ENCODE measurements at places on chromosomes 6 and 20. TPM values are rescaled to one million over a fixed set of nuclear protein-coding genes. Genes with fewer than 3 reads are reported as not detected.
A peak's percentile ranks its signal among the peaks of the same experiment; 100 is the strongest.

C6orf163 gene
- total RNA-seq, result 2.0 TPM

MRAP2 gene
- total RNA-seq, result not detected

- no peak for DNase-seq
These were observed 66.3 kb upstream of the DST start for GRCh38 chr6:56708810-56709597.

ZSCAN31 gene
- 0.37 TPM for total RNA-seq

- no peak for DNase-seq
These were observed 529 bp upstream of the ENPP4 start for GRCh38 chr6:46129291-46129628.

ULBP3 gene
- 1.0 TPM for total RNA-seq

DNA sequence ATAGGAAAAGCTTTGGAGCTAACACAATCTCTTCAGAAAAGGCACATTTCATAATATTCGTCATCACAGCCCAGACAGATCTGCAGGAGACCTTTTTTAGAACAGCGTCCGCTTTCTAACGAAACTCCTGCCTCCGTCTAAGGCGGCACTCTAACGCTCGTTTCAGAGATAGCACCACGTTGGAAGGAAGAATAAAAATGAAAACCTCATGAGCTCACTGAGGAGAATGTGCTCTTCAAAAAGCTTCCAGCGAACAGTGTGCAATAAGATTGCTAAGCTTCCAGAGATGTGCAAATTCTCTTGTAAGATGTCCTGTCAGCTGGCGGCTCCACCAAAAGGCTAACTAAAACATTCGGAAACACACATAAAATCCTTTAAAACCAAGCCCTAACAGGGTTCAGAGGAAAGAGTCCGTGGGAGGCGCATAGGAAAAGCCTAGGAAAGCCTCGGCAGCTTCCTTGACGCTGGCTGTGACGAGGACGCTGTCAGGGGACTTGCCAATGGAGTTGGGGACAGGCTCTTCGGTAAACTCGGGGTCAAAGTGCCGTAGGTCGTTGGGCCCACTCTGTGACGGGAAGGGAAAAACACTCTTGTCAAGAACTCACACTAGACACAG is 117.6 kb upstream of the SLC2A12 start:
- no peak for DNase-seq

- no peak for DNase-seq
These were observed 294.7 kb downstream of the PTPRT start for GRCh38 chr20:42895020-42895419.

WASF1 gene
- total RNA-seq, result 0.46 TPM

- no peak for DNase-seq
These were observed 214.4 kb downstream of the ZNF217 start for GRCh38 chr20:53379014-53379832.

DNA sequence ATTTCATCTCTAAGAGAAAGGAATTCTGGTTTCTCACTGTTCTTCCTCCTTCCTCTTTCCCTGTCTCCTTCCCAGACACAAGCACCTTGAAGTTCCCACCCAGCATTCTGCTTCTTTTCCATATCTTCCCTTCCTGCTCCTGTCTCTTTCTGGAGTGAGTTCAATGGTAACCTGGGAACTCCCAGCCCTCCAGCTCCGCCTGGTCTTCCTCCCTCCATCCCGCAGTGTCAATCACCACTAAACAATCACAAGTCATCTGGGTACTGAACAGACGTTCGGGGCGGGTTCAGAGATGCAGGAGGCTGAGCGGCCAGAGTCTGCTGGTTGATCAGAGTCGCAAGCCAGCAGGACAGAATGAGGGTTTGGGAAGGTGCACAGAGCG is 7.7 kb downstream of the TTBK1 start:
- no peak for DNase-seq

VNN1 gene
- total RNA-seq, result not detected

DNA sequence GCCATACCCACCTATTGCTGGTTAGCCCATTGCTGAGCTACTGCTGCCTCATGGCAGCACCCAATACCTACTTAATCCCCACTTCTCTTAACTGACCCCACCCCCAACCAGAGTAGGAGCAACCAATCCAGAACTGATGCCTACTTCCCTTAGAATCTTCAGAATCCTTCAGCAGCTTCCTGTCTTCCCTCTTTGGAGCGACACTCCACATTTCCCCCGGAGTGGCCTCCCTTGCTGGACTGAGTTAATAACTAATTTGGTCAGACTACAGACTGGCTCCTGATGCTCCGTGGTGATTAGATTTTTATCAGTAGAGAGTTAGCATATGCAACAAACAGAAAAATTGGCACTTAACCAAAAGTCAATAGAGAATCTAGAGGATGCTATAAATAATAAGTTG is 51.2 kb upstream of the UBR2 start:
- DNase-seq, result no peak

DNA sequence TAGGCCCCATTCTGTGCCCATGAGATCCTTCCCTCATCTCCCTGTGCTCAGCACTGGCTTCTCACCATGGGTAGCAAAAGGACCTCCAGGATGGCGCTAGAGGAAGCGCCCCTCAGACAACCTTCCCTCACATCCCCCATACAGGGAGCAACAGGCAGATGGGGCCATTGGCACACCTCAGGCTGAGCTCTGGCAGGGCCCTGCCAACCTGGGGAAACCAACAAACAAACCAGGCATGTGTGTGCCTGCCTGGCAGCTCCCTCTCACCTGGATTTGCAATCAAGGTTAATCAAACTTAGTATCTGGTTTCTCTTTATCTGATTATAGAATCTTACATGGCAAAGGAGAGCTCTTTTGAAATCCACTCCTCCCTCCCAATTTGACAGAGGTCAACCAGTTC is 134.9 kb downstream of the SLC23A2 start:
- no peak for DNase-seq

- no peak for DNase-seq
These were observed 169.1 kb upstream of the FUT9 start for GRCh38 chr6:95846652-95847051.

- DNase-seq, result no peak
These were observed 61.4 kb downstream of the FAM135A start for GRCh38 chr6:70474751-70475150.

- no peak for DNase-seq
These were observed 28.6 kb upstream of the SPDEF start for GRCh38 chr6:34584694-34585093.

GRCh38 chr6:2547355-2547754 is 203.4 kb downstream of the MYLK4 start:
- no peak for DNase-seq

DNA sequence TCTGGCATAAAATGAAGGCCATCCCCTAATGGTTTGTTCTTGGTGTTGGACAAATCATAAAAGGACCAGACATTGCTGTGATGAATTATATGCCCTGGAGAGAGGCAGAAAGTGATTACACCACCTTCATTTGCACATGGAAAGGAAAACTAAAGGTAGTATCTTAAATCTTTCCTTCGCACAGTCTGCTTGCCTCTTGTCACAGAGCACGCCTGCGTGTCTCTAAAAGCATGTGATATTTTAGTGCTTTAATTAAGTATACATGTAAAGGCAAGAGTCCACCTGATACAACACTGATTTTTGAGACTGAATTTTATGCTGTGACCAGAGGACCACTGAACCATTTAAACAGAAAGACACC is 28.8 kb upstream of the PLAGL1 start:
- no peak for DNase-seq

- DNase-seq, result no peak
These were observed 52.7 kb upstream of the ELMO2 start for GRCh38 chr20:46458866-46459750.

DNA sequence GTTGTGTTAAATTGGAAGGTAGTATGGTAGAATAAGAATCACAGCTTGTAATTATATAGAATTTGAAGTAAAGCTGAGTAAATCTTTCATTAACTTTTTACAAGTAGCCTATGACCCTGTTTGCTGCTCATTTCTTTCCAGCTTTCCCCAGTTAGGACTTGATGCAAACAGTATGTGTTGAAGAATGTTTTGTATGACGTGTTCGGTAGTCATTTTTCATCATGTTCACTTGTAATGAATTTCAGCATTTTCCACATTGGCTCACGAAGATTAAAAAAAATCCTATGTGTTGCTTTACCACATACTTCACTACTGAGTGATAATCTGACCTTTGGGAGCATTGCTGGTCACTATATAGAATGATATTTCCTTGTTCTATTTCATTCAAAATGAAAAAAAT is 162.4 kb downstream of the CDKAL1 start:
- no peak for DNase-seq

- DNase-seq, result peak; percentile 76
These were observed 18.6 kb downstream of the TREML2 start for GRCh38 chr6:41182069-41183034.

CPNE5 gene
- total RNA-seq, result 0.47 TPM

- no peak for DNase-seq
These were observed 236.8 kb upstream of the RREB1 start for GRCh38 chr6:6870921-6871320.

RARS2 gene
- total RNA-seq, result 28.0 TPM

GRCh38 chr6:15709651-15710269 is 46.9 kb upstream of the DTNBP1 start:
- no peak for DNase-seq

LY6G5B gene
- total RNA-seq, result 27.4 TPM

DNA sequence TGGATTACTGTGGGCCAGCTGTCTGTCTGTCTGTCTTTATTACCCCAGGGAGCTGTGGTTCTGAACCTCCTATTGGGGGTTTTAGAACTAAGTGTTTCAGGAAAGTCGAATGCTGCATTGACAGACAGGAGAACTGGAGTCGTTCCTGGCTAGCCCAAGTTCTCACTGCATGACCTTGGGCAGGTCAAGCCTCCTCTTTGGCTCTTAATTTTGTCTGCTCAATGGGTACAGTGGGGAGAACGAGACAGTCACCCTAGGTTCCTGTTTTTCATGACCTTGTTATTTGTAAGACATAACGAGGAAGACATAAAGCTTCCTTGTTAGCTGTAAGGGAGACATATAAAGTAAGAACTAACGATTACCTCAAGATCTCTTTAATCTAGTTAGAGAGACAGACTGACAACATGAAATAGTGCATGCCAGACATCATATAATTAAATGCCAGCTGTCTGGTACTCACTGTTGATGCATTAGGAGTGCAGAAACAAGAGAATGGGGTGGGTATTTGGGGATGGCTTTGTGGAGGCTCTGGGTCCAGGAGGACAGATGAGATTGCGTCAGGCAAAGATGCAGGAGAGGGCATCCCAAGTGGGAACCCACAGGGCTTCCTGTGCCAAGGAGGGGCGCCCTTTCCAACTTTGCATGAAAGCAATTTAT is 3.7 kb upstream of the CCDC167 start:
- no peak for DNase-seq

- DNase-seq, result no peak
These were observed 10.5 kb downstream of the OTOR start for GRCh38 chr20:16758454-16759180.

- peak; percentile 56 for DNase-seq
These were observed 19.7 kb downstream of the FAM217A start for GRCh38 chr6:4059115-4059777.

PDE10A gene
- total RNA-seq, result not detected

- no peak for DNase-seq
These were observed 25.6 kb downstream of the L3MBTL1 start for GRCh38 chr20:43533060-43533459.

DNA sequence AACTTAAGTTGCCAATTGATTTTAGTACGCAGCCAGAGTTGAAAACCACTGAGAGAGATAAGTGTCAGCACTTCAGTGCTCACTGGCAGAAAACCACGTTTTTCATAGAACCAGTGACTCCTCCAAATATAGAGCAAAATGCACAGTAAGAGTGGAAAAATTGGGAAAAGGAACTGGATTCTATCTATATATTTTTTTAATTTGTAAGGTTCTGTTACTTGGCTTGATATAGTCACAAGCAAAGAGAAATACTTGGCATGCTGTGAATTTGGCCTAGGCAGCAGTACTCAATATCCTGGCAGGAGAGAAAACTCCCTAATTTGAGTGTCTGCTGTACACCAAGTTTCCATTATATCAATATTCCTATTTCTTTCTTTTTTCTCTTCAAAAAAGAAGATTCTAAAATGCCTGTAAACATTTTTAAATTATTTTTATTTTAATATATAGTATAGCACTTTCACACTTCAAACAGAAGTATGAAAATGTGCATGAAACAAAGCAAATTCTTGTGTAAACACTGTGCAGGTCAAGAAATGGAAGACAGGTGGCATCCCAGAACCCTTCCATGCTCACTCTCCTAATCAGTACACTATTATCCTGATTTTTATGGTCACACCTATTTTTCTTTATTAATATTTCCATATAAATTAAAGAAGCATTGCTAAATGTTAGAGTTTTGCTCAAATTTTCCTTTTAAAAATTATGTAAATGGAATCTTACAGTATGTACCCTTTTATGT is 561.8 kb upstream of the RNF217 start:
- no peak for DNase-seq

ADIG gene
- total RNA-seq, result not detected

- no peak for DNase-seq
These were observed 4.1 kb upstream of the ABT1 start for GRCh38 chr6:26592649-26593048.

GRCh38 chr6:52551483-52552277 is 25.2 kb downstream of the TRAM2 start:
- DNase-seq, result no peak

GRCh38 chr6:56023829-56024228 is 148.4 kb upstream of the BMP5 start:
- no peak for DNase-seq

- no peak for DNase-seq
These were observed 249.7 kb upstream of the HS3ST5 start for GRCh38 chr6:114592506-114592905.

GRCh38 chr6:100269189-100269588 is 195.5 kb downstream of the SIM1 start:
- DNase-seq, result no peak

- DNase-seq, result no peak
These were observed 13.7 kb upstream of the BLCAP start for GRCh38 chr20:37541326-37541725.

TNXB gene
- total RNA-seq, result 6.7 TPM

RAET1L gene
- not detected for total RNA-seq

DNA sequence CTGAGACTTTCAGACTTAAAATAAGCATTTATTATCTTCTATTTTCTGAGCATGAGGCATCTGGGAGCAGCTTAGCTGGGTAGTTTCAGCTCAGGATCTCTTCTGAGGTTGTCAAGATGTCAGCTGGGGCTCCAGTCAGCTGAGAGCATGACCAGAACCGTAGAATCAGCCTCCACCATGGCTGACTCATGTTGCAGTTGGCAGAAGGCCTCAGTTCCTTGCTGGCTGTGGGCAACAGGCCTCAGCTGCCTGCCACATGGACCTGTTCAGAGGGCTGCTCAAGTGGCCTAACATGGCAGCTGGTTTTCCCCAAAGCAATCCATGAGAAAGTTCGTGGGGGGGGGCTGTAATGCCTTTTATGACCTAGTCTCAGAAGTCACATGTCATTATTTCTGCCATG is 142.3 kb downstream of the LY86 start:
- no peak for DNase-seq

GRCh38 chr20:36155629-36155971 is 1.1 kb downstream of the EPB41L1 start:
- no peak for DNase-seq

- peak; percentile 32 for DNase-seq
These were observed 117.0 kb downstream of the ERMARD start for GRCh38 chr6:169868458-169868857.

NRSN1 gene
- not detected for total RNA-seq

- DNase-seq, result no peak
These were observed 1.8 kb upstream of the JPH2 start for GRCh38 chr20:44188752-44189151.

Measured in activated CD4-positive, alpha-beta T cell treated with anti-CD3 and anti-CD28 coated beads, Interleukin-2, amount 10 ng/mL, durations not matched to agents 7 days and 5 days (primary cell).